Activated CD4-positive, alpha-beta T cell treated with anti-CD3 and anti-CD28 coated beads, Interleukin-2, amount 50 U/mL, for 4 hours (primary cell): ENCODE measurements at places on chromosomes 11 and 22.

DNA sequence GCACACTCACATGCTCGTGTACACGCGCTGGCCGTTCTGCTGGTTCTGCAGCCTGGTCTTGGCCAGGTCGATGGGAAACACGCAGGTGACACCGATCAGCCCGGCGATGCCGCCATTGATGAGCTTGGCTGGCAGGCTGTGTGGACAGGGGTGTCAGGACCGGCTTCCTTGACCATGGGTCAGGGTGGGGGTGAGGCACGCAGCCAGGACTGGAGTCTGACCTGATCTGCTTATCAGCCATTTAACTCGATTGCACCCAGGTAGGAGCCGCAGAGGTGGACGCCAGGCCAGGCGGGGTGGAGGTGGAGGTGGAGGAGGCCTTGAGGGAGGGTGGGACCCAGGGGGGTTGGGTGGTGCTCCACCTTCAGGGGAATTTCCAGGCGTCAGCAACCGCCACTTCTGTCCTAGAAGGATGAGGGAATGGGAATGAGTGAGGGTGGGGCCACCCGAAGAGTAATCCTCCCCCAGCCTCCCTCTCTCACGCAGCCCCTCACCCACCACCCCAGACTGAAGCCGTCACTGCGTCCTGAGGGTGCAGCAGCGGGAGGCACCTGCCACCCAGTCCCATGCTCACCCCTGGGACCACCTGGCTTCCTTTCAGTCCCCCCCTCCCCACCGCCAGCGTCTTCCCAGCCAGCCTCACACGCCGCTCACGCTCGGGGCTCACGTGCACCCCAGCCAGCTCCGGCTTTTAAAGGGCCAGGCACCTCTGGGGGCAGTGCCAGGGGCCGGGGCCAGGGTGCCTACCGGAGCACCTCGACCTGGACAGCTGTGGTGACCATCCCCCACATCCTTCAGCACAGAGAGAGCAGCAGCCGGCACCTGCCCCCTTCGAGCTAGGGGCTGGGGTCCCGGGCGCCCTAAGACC is 3.1 kb downstream of the SLC25A22 start:
- no peak for DNase-seq

GRCh38 chr11:36002196-36002595 is 58.3 kb downstream of the LDLRAD3 start:
- no peak for DNase-seq

DNA sequence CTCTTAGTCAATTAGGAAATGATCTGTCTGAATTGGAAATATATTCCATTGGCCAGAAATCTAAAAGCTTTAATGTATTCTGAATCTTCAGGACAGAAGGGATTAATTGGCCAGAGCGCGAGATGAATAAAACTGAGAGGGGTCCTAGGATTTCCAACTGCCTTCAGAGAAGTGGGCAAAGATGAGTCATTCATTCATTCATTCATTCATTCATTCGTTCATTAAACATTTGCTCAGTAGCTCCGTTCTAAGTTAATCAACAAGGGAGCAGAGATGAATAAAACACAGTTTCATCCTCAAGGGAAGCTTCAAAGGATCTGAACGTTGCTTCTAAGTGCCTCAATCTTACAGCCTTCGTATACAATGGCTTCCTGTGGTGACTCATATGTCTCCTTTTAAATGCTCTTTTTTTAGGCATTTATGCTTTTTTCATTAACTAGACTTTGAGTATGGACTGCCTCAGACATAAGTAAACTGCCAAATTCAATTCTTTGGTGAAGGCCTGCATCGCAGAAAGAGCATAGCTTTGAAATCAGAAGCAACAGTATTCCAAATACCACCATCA is 537.4 kb upstream of the CCDC90B start:
- no peak for DNase-seq

GRCh38 chr11:45795379-45795778 is 9.6 kb upstream of the SLC35C1 start:
- DNase-seq: no peak

DNA sequence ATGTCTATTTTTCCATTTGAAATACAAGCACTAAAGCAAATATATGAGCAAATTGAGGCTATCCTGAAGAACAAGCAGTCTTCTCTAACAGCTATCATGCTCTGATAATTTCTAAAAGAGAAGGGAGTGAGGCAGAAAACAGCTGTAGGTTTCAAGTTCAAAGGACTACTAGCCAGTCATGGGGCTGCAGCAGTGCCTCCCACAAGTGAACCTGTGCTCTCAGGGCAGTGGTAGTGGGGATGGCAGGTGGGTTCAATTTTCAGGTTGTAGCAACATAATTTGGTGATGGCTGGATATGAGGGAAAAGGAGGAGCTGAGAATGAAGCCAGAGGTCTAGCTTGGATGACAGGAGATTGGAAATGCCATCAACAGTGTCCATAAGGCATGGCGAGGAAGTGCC is 93.5 kb upstream of the ARHGAP20 start:
- no peak for DNase-seq

DNA sequence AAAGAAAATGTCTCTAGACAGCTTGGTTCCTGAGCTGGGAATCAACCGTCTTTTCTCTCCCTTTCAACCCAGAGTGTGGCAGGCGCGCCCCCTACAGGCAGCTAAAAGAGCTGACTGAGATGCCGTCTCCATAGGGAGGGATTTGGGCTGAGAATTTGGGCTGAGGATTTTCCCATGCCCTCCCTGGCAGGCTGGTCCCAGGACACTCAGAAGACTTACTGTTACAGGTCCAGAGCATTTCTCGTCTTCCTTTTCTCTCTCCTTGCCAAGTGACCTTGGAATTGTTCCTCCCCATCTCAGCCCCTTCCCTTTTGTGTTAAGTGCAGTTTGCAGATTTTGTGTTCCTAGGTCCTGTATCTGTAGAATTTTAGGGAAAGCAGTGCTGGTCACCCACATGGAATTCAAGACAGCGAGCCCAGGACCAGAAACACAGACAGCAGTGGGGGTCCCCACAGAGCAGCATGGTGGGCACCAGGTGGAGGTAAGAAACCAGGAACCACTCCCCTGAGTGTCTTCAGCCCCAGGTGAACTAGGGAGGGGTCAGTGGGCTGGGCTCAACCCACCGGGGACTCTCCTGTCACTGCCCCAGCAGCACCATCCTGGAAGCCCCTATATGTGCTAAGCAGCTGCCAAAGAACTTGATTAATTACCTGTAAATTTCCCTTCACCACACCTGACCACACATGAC is 9.9 kb upstream of the IGLL5 start:
- peak; percentile 67 for DNase-seq
